Activated T-cell treated with anti-CD3 and anti-CD28 coated beads for 1 hour (primary cell): ENCODE measurements at places on chromosomes 5 and 9.
A peak's percentile ranks its signal among the peaks of the same experiment; 100 is the strongest.

DNA sequence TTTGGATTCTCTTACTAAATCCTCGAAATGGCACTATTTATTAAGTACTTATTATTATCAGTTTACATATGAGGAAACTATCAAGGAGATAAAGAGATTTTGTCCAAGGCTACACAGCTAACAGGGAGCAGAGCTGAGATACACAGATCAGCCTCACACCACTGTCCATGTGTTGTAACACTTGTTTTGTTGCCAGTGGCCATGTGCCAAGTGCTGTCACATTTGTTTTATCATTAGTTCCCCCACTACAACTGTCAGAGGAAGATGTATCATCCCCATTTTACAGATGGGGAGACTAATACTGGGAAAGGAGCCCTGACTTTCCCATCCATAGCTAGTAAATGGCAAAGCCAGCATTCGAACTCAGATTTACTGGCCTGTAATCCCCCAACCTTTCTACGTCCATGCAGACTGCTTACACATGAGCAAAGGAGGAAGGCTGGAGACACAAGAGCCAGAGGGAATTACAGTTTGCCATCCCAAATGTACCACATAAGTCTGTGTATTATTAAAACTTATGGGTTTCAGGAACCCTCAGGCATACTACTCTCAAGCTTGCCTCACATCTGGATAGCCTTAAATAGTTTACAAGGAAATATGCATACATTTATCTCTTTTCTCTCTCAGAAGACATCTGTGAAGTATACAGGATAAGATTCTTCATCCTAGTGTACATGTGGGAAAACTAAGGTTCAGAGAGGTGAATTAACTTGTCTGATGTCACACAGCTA, 25.1 kb downstream of the PAPPA start:
- no peak for DNase-seq

GRCh38 chr9:70147651-70148050, 104.0 kb downstream of the MAMDC2 start:
- no peak for DNase-seq

DNA sequence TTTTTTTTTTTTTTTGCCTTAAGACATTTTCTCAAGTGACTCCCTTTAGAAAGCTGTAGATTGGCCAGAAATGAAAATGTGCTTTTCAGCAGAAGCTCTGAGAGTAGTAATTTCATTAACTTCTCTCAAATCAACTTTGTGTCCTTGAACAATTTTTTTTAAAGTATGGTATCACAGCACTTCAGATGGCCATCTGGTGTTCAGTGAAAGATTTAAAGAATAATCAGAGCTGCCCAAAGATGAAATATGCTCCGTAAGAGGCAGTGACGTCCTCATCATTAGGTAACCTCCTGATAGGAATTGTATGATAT, 43.0 kb upstream of the PCAT7 start:
- no peak for DNase-seq

GRCh38 chr5:172740428-172741205, 30.4 kb downstream of the DUSP1 start:
- DNase-seq, result no peak

DNA sequence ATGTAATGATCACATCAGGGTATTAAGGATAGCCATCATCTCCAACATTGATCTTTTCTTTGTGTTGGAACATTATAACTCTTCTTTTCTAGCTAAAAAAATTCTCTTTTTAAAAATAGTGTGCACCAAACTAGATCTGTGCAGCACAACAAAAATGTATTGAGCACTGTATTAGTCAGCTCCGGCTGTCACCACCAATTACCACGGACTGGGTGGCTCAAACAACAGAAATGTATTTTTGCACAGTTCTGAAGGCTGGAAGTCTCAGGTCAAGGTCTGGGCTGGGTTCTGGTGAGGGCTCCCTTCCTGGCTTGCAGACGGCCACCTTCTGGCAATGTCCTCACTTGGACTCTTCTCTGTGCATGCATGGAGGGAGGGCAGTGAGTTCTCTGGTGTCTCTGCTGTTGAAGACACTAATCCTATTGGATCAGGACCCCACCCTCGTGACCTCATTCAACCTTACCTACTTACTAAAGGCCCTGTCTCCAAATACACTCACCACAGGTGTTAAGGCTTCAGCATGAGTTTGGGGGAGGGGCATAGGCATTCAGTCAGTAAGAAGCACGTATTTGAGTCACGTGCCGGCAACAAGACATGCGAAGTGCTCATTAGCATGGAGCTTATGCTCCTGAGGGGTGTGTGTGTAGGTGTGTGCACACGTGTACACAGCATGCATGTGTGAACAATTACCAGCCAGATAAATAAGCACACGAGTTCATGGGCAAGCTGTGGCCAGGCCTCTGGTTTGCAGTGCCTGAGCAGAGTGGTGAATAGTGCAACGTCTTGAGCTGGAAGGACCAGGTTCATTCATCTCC, 89.4 kb upstream of the SH3PXD2B start:
- no peak for DNase-seq

- no peak for DNase-seq
Observed at GRCh38 chr5:81766611-81767010, 15.7 kb upstream of the SSBP2 start.

DNA sequence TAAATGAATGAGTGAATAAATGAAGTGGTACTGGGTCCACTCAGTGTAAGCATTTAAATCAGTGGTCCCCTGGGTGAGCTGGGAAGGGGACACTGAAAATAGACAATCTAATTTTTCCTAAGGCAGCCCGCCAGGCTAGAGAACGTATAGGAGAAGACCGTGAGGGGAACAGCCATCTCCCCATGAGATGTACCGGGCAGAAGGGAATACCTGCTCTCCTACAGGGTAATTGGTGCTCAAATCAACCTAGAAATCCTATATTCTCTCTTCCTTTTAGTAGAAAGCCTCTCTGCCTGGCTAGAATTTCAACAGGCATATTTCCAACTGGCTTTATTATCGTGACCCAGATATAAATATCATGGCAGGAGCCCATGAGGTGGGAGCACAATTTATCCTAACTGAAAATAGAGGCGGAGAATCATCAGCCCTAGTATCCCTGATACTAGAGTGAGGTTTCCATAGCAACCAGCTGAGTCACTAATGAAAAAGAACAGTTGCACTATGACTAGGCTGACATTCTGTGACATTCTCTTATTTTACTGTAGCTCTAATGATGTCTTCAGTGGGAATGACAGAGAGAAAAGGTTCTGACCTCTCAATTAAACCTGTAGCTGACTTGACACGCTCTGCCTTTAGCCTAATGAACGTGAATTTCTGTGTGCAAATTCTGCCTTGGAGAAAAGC, 96.5 kb upstream of the CAST start:
- no peak for DNase-seq

DNA sequence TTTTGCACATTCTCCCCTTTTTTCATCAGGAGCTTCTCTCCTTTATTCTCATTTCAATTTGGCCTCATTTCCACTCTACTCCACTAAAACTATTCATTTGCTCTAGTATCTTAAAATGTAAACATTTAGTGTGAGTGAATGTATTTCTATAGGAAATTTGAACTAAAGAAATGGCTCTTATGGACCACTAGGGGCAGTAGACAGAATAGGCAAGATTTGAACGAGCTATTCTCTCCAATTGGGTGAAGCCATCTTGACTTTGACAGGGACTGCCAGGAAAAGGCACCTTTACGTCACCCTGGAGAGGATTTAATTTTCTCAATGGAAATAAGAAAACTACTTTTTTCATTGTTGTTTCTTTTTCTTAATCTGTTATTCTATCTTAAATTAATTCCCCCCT, 666.3 kb downstream of the DNAH5 start:
- DNase-seq, result no peak

DNA sequence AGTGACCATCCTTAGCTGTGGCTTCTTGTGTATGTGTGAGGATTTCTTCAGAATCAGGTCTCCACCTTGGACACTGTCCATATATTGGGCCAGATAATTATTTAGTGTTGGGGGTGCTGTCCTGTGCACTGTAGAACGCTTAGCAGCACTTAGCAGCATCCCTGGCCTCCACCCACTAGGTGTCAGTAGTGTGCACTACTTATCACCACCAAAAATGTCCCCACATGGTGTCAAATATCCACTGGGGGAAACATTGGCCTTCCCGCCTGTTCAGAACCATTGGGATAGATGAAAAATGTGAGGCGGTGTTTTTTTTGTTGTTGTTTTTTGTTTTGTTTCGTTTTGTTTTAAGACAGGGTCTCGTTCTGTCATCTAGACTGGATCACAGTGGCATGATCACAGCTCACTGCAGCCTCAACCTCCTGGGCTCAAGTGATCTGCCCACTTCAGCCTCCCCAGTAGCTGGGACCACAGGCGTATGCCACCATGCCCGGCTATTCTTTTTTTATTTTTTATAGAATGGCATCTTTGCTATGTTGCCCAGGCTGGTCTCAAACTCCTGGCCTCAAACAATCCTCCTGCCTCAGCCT, 67.7 kb downstream of the TENT4A start:
- DNase-seq, result peak; percentile 11

DNA sequence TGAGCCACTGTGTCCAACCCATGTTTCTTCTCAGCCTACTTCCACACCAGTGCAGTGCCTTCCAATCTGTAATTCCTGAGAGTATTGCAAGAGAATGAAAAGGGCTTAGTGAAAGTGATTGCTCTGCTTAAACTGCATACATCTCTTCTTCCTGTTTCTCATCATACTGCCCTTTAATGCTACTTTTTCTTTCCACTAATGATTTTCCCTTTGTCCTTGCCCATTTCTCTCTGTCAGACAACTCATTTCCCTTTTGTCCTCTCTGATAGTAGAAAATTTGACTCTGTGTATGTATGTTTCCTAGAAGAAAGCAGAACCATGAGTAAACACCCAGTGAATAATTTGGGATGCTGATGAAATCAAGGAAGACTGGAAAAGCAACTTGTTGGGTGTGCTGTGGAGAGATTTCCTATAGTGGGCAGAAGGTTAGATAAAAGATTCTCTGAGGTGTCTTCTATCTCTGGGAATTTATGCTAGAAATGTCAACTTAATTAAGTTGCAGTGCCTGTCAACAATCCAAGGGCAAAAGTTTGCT, 102.2 kb upstream of the CHD1 start:
- no peak for DNase-seq

- DNase-seq, result peak; percentile 40
Observed at GRCh38 chr5:137743031-137743640, 7.2 kb upstream of the KLHL3 start.

GRCh38 chr5:169895926-169896325, 84.4 kb downstream of the INSYN2B start:
- no peak for DNase-seq

- no peak for DNase-seq
Observed at GRCh38 chr5:171989276-171989675, 17.2 kb downstream of the FBXW11 start.

- DNase-seq, result no peak
Observed at GRCh38 chr9:37011530-37011929, 22.5 kb downstream of the PAX5 start.

DNA sequence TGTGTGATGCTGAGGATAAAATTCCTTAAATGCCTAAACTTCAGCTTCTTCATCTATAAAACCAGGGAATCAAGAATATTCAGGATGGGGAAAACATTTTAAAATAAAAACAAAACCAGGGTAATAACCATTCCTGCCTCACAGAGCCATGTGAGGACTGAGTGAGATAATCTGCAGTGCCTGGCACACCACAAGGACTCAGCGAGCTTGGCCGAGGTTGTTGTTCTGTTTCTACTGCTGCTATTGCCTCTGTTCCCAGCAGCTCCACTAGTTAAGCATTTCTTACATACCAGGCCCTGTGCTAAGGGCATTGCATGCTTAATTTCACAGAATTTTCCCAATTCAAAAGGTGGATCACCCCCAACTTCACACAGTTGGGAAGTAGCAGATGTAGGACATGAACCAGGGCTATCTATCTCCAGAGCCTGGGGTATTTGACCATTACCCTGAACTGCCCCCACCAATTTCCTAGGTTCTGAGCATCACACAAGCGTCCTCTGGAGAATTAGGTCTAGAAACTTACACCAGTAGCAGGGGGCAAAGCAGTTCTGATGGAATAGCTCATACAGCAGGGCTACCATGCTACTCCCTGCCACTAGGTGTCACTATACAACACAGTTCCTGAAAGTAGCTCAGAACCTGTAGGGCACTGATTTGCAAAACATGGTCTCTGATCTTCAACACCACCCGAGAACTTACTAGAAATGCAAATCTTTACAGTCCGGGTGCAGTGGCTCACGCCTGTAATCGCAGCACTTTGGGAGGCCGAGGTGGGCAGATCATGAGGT, 74.3 kb downstream of the LRSAM1 start:
- DNase-seq, result no peak

DNA sequence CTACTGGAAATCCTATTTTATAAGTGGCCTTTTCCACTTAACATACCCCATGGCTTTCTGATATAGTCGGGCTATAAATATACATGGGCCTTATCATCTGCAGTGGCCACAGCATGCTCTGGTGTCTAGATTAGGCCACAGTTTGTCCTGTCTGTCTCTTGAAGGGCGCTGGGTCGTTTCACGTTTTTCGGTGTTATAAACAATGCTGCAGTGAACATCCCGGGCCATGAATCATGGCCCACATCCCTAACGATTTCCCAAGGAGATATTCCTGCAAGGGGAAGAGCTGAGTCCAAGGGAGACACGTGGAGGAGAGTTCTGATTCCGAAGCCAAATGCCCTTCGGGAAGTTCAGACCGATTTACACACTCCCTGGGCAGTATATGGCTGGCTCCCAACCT, 8.4 kb downstream of the PLPP7 start:
- DNase-seq, result no peak

- no peak for DNase-seq
Observed at GRCh38 chr9:125856331-125856730, 109.2 kb downstream of the PBX3 start.

GRCh38 chr9:73683862-73684591, 532.4 kb downstream of the ANXA1 start:
- DNase-seq, result no peak

DNA sequence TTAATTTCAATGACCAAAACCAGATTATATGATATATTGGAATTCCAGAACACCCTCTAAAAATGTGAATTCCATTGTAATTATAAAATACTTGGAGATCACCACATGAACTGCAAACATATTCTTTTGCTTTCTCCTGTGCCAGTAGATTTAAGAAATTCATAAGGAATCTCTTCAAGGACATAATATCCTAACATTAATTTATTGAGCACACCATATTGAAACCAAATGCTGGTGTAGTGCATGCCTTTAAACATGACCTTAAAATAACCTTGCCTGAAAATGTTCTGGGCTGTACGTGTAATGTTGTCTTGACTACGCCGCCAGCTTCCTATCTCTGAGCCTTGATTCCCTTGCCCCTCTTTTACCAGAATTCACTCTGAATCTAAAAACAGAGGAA, 205.0 kb upstream of the ACTBL2 start:
- DNase-seq, result no peak

- no peak for DNase-seq
Observed at GRCh38 chr5:136141561-136141960, 8.9 kb downstream of the SMAD5 start.

- DNase-seq, result no peak
Observed at GRCh38 chr9:99004115-99004514, 60.4 kb downstream of the COL15A1 start.

DNA sequence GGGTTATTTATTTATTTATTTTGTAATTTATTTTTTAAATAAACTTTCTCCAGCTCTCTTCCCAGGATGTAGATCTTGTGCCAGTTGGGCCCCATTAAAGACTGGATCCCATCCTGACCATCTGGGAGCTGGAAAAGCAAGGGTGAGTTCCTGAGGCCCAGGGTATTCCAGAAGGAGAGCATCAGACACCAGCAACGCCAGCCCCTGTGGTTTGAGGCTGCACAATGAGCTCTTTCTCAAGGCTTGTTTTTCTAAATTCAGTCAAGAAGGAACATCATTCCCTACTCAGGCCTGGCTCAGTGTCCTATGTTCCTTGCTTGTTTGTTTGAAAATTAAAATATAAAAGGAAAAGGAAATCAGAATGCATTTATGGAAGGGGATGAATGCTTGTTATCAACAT, 313.3 kb downstream of the EBF1 start:
- DNase-seq, result no peak
